ENCODE measurements at places on chromosomes 2 and 18.

GRCh38 chr2:234218266-234219045 is 168.0 kb downstream of the SPP2 start:
- no peak for DNase-seq

- DNase-seq = peak; percentile 99
These were observed 12.6 kb upstream of the KCMF1 start for GRCh38 chr2:84958135-84959059.

GRCh38 chr2:196399096-196399495 is 227.7 kb upstream of the STK17B start:
- no peak for DNase-seq

DNA sequence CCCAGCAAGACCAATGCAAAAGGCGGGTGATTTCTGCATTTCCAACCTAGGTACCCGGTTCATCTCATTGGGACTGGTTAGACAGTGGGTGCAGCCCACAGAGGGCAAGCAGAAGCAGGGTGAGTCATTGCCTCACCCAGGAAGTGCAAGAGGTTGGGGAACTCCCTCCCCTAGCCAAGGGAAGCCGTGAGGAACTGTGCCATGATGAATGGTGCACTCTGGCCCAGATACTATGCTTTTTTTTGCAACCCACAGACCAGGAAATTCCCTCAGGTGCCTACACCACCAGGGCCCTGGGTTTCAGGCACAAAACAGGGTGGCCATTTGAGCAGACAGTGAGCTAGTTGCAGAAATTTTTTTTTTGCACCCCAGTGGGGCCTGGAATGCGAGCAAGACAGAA is 662.6 kb upstream of the ACVR2A start:
- no peak for DNase-seq

DNA sequence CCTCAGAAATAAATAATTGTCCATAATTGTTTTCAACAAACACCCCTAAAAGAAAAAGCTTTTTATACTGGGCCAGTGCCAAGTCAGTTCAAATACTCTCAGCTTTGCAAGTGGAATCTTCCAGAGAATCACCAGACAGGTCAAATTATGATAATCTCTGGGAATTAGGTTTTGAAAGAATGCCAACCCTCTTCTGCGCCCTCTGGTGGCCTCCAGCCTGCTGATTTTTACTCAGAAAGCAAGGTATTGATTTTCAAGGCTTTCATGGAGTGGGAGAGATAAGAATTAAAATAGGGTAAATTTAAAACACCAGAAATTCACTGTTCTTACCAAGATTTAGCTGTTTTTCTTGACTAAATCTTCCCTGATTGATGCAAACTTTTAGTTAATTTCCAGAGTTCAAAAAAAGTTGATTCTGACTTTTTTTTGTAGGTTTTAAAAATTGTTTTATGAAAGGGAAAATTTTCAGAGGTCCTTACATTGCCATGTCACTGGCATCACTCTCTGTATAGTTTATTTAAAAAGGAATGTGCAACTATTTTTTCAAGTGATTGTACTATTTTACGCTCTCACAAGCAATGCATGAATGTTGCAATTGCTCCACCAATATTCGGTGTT is 282.9 kb upstream of the TNP1 start:
- peak; percentile 40 for DNase-seq
